CD4-positive, alpha-beta T cell treated with Interferon alpha-2 for 1 hour (primary cell): ENCODE measurements at places on chromosomes 2 and 18.

DNA sequence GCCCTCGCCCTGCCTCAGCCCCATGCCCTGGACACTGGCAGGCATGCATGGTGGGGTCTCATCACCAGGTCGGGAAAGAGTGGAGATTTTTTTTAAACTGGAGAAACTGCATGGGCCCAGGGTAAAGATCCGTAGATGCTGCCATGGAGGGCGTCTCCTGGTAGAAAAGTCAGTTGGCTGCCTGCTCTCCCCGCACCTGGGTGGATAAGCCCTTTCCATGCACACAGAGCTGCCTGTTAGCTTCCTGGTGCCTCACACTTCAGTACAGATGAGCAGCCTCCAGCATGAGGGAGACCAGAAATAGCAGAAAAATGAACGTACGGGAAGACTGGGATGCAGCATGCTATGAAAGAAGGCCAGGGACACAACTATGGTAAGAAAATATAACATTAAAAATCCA is 92.0 kb downstream of the ASAP2 start:
- no peak for DNase-seq

DNA sequence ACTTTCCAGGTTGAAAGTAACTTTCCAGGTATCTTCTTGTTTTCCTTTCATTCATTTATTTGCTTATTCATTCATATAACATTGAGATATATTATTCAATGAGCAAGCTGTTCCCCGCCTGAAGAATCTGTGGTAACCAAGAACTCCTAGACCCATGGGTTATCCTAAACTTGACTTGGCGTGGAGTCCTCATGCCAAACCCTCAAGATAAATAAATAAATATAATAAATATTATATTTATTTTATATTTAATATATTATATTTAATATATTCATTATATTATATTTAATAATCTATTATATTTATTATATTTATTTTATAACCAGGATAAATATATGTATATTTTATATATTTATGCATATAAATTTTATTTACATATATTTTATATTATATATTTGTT is 674.8 kb downstream of the SUCLG1 start:
- no peak for DNase-seq

- DNase-seq: no peak
Measured at GRCh38 chr2:237195396-237196120, 109.9 kb downstream of the COPS8 start.

DNA sequence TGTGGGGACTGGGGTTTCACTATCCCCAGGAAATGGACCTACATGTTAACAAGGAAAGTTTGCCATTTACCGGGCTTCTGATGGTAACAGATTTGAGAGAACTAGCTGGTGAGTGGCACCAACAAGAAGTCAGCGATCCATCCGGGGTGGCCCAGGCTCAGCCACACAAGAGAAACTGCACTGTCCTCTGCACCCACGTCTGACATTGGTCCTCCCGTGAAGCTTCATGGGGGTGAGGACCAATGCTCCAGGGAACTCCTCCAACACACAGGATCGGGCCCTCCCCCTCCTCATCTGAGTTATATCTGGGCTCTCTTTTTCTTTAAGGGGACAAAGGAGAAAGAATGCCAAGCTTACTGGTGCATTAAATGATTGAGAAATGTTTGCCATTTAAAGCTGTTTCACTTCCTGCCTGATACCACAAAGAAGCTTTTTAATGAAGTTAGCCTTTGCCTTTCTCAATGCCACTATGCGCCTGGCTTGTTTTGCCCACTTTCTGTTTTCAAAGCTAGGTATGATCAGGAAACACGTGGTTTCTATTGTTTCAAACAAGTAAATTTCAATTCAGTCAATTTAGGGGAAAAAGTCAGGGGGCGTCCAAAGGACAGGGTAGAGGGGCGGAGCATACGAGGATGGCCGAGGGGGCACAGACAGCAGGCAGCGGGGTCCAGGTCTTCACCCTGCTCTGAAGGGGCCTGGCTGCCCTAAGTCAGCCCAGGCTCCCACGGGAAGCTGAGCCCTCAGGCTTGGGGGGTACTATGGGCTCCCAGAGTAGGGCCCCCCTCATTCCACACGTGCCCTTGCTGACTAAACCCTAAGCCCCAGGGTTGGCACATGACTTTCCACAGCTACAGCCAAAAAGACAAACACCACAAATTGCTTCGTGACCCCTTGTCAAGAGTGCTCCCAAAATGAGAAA is 204.0 kb upstream of the ID2 start:
- peak; percentile 34 for DNase-seq

GRCh38 chr2:134875309-134875708 is 36.9 kb downstream of the ACMSD start:
- DNase-seq: no peak

DNA sequence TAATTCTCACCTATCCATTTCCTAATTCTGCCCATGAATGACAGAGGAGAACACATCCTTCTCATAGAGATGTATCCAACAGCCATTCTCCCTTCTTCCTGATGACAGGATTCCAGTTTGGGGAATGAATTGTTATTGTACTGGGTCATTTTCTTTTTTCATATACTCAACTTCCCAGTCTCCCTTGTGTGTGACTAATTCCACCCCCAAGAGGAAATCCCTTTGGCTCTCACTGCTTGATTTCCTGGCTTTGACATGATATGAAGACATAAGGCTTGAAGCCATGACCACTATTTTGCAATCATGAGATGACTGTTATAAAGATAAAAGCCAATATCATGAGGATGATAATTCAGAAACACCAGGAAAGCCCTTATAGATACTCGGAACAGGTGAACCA is 384.7 kb upstream of the ACVR2A start:
- no peak for DNase-seq

- DNase-seq: no peak
Measured at GRCh38 chr2:200788121-200788718, 23.5 kb upstream of the BZW1 start.

GRCh38 chr2:30213907-30214463 is 17.3 kb upstream of the LBH start:
- no peak for DNase-seq

DNA sequence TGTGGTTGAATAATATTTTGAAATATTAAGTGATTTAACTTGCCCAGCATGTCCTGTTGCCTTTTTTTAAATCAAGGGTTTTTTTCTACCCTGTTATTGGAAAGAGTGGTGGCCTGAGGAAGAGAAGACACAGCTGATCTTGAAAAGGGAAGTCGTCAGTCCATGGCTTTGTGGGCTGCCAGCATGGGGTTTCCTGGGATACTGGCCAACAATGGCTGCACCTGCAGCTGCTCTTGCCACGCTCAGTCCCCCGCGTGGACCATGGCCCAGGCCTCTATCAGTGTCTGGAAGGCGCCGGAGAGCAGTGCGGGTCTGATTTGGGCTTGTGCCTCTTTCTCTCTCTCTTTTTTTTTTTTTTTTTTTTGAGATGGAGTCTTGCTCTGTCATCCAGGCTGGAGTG is 99.3 kb downstream of the ASB1 start:
- DNase-seq: no peak

DNA sequence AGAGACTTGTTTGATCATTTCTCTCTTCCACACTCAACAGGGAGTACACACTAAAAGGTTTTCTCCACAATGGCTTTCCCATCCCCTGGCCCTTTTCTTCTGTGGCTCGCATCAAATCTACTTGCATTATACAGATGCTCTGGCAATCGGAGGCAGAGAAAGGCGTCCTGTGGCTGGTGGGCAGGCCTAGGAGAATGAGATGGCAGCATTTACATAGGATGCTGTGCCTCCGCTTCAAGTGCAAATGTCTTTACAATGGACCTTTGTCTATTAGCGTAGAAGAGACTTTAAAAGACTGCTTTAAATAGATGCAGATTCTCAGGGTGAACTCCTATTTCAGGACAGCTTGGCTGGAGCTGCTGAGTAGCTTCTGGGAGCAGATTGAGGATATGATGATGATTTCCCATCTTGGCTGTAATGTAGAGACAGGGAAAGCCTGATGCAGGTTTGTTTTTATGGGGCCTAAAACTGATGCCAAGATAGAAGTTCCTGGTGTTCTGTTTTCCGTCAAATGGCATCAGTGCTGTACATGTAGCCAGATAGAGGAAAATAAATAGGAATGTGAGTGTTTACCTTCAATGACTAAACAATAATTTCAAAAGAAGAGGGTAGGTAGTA is 423.4 kb downstream of the RND3 start:
- no peak for DNase-seq

- no peak for DNase-seq
Measured at GRCh38 chr18:76315722-76316230, 179.3 kb downstream of the ZNF516 start.

DNA sequence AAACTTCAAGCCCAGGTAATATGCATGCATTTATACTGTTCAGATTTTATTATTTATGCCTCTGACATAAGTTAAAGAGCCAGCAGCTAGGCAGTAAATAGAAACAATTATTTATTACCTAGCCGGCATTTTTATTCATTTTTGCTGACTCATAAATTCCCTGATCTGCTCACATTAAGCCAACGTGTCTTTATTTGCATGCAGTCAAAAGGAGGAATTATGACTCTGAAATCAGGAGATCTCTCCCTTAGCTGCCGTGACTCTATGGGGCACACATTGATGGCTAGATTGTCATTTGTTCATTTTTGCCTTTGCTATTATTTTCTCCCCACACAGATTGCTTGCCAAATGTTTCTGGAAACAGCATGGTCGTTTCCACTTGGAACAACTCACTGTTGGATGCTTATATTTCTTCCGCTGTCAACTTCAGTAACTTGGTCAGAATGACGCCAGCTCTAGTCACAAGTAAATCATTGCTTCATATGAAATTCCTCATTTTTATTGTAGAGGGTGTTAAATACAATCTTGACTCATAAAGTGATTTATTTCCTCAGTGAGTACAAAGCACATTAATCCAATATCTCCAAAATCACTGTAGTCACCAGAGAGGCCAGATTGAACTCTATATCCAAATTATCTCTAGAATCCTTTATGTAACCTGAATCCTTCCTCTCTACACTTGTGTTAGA is 15.9 kb upstream of the ZBTB14 start:
- no peak for DNase-seq

- no peak for DNase-seq
Measured at GRCh38 chr2:23615216-23616020, 230.4 kb downstream of the KLHL29 start.

DNA sequence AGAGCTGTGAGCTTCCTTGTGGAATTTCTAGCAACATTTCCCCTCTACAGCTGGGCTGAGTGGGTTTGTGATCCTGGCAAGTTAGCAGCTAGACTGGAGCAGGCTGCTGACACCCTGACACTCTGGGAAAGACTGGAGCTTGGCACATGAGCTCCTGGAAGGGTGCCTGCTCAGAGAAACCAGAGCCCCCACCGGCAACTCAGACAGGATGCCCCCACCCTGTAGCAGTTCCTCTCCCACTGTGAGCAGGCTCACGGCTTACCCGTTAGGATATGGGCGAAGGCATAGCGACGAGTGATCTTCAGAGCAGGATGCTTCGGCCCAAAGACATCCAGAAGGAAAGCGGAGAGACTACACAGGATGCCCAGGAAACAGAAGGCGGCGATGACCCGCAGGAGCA is 11.2 kb downstream of the TMEM127 start:
- DNase-seq: no peak

- peak; percentile 22 for DNase-seq
Measured at GRCh38 chr2:174699993-174700766, 64.1 kb downstream of the CHRNA1 start.

DNA sequence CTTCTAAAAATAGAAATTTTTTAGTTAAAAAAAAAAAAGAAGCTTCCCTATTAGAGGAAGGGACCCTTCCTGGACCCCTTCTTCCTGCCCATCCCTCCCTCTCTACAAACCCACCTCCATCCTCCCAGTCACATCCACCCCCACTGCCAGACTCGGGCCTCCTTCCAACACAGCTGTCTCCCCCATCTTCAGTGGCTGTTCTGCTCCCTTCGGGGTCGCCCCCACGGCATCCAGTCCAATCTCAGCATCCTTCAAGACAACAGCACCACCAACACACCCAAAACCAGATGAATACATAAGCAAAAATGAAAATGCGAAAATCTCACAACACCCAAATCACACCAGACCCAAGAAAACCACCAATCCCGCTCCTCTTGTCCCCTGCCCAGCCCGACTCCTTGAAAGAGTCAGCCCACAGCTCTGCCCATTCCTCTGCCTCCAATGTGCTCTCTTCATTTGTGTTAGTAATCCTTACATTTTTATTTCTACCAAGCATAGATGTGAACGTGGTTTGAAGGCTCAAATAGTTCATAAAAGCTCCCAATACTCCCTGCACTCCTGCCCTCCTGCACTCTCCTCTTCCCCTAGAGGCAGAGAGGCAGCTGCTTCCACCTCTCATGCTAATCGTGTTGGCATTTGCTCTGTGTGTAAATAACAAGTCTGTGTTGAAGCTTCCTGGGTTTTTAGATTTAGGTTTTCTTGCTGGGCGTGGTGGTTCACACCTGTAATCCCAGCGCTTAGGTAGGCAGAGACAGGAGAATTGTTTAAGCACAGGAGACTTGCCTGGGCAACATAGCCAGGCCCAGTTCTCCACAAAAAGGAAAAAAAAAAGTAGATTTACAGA is 37.0 kb downstream of the MAL start:
- no peak for DNase-seq

- no peak for DNase-seq
Measured at GRCh38 chr2:171991027-171991426, 8.7 kb upstream of the METAP1D start.

- no peak for DNase-seq
Measured at GRCh38 chr2:95296011-95296410, 1.1 kb upstream of the KCNIP3 start.

- DNase-seq: no peak
Measured at GRCh38 chr2:173740639-173741038, 224.5 kb downstream of the SP3 start.

DNA sequence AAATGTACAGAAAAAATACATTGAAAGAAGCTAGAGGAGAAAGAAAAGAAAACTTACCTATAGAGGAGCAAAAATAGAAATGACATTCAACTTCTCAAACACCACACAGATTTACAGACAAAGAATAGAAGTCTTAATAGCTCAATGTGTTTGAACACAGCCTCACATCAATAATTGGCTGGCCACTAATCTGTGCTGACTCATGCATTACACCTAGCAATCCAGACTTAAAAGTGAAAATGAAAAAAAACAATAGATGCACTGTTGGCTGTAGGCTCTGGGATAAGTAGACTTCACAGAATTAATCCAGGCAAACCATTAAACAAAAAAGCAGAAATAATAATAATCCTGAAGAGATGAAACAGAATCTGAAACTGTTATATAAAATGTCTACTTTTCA is 961.3 kb upstream of the CELF4 start:
- DNase-seq: no peak

DNA sequence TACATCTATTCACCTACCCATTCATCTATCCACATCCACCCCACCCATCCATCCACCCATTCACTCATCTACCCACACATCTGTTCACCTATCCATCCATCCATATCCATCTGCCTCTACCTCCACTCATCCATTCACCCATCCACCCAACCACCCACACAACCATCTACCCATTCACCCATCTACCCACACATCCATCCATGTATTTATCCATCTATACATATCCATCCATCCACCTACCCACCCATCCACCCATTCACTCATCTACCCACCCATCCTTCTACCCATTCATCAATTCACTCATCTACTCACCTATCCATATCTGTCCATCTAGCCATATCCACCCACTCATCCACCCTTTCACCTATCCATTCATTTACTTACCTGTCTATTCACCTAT is 187.6 kb downstream of the ASB1 start:
- no peak for DNase-seq

- no peak for DNase-seq
Measured at GRCh38 chr2:196361606-196362326, 190.4 kb upstream of the STK17B start.

- no peak for DNase-seq
Measured at GRCh38 chr2:201933792-201934237, 99.8 kb upstream of the FZD7 start.

- no peak for DNase-seq
Measured at GRCh38 chr2:203498161-203498560, 36.9 kb downstream of the RAPH1 start.

GRCh38 chr18:36381075-36381474 is 83.6 kb downstream of the FHOD3 start:
- no peak for DNase-seq
